ENCODE measurements at places on chromosomes 12 and 14.

DNA sequence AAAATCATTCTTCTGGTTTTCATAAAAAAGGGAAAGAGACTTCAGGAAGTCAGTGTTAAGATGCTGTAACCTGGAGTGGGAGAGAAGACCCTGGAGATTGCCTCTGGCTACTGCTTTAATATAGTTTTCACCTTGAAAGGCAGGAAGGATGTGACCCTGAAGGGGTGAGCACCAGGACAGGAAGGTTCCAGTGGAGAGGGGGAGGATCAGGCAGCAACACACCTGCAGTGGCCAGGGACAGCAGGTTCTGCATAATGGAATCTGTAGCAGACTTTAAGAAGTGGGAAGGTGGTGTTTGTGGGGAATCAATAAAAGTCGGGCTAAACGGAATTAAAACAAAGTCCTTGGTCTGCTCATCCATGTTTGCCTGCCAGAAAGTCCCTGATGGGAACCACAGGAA, 6.3 kb upstream of the HEATR5A start:
- no peak for DNase-seq

GRCh38 chr14:105884808-105885281, 358.5 kb downstream of the TMEM121 start:
- no peak for DNase-seq

- DNase-seq = no peak
Measured at GRCh38 chr14:53890611-53891101, 66.0 kb downstream of the BMP4 start.

DNA sequence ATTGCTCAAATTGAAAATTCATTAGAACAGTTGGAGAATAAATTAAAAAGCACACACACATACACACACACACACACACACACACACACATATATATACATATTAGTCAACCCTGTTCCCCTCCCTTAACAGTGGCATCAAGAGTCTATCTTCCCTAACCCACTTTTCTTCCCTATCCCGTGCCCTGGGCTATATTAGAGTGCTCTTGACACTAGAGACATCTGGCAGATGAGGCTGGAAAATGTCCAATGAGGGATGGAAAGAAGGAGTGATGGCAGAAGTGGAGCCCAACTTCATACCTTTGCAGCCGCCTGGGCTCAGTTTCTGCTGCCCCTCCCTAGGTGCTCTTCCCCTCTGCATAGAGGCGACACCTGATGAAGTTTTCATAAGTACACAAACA, 172.4 kb upstream of the NUDT4 start:
- DNase-seq = no peak

DNA sequence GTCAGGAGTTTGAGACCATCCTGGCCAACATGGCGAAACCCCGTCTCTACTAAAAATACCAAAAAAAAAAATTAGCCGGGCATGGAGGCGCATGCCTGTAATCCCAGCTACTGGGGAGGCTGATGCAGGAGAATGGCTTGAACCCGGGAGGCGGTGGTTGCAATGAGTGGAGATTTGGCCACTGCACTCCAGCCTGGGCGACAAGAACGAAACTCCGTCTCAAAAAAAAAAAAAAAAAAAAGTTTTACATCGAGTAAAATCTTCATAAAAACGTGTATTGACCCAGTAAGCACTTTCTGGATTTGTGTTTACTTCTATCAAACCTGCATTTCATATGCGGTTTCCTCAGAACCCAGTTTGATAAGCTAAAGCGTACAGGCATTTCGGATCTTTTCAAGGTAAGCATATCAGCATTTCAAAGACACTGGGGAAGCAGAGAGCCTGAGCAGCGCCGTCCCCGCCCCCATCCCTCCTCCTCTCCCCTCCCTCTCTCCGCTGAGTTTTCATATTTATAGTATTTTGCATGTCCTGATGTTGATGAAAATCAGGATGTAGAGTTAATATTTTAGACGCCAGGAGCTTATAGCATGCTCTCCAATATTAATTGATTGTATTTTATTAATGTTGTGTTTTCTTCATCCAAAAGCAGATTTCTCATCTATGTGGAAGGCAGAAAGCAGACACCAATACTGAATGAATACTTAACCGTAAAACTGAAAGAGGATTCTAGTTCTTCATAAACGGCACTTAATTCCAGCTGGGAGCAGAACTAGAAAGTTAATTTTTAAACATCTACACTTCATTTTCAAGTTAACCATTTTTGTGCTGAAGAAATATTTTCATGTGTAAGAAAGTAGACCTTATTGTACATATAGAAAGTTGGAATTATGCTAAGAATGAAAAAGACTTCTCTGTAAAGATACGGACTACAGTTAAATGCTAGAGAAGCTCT, 9.2 kb upstream of the HIP1R start:
- no peak for DNase-seq

GRCh38 chr14:68135566-68135965, 316.0 kb downstream of the RAD51B start:
- DNase-seq = no peak

All from NCI-H1092 treated with DMSO at 0.1 percent for 48 hours (cell line).